Activated T-cell treated with anti-CD3 and anti-CD28 coated beads, Interleukin-2, amount 50 U/mL, for 72 hours (primary cell): ENCODE measurements at places on chromosomes 12 and 14. TPM values are rescaled to one million over a fixed set of nuclear protein-coding genes. Genes with fewer than 3 reads are reported as not detected.

The FAM222A gene
- total RNA-seq, result 0.55 TPM

The SPX gene
- 1.6 TPM for total RNA-seq

The FERMT2 gene
- 18.8 TPM for total RNA-seq

The CCDC177 gene
- not detected for total RNA-seq

The YLPM1 gene
- total RNA-seq, result 62.6 TPM

The ABHD12B gene
- not detected for total RNA-seq
